Hepatocyte (in vitro differentiated cells): ENCODE measurements at places on chromosomes 7 and 10.
A peak's percentile ranks its signal among the peaks of the same experiment; 100 is the strongest.

DNA sequence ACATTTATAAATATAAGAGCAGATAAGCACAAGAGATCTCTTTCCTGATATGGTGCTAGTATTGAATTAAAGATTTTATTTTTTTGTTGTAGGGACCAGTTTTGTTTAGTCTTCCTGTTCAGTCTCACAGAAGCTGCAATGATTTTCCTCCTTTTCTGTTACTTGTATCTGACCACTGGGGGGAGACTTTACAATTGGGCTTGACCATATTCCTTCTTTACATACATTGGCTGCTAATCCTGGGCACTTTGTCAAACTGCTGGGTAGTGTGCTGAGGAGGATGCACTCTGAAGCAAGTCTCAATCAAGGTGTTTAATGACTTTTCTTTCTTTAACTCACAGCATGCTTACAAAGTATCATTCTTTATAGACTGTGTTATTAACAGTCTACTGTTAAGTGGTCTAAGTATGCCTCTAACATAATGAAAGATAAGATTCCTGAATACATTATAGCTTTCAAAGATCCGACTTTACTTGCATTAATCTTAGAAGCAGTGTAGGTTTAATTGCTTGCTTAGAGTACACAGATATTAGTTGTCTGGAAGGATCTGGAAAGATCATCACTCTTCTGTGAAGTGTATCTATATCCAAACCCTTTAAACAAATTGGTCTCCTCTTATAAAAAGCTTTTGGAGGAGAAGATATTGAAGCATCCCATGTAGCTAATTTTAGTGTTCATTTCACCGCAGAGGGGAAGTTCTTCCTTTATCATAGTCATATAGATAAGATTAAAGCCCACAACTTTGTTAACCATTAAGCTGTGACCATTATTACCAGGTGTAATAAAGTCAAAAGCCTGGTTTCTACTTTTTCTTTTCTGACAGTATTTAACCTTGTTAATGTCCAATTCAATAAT lies 3.1 kb downstream of the PALS2 start:
- DNase-seq: peak; percentile 84

DNA sequence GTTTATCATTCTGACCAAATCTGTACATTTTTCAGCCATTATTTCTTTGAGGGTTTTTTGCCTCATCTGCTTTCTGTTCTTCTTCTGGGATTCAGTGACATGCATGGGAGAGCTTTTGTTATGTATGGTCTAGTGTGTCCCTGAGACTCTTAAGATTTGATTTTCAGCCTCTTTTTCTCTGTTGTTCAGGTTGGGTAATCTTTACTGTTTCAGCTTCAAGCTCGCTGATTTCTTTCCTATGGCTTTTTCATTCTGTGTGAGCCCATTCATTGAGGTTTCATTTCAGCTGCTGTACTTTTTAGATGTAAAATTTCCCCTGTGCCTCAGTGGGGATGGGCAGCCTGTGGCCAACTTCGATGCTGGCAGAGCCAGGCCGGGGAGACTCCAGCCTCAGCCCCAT lies 38.1 kb downstream of the FOXK1 start:
- DNase-seq: no peak

DNA sequence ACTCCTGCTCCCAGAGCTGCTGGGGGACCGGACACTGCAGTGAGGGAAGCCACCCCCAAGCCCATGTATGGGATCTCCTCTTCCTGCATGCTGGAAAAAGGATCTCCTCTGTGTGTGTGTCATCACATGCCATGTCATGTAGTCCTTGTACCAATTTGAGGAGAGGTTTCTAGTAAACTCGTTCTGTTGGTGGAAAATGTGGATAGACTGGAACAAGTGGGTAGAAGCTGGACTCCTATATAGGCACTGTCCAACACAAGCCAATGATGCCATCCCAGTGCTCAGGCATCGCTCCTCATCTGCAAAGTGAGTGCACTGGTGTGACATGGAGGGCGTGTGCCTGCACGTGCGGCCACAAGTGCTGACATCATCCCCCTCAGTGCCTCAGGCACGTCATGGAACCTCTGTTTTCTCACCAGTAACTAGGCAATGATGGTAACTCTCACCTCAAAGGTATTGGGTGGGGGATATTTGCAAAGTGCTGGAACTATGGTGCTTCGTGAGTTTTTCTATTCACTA lies 19.3 kb downstream of the MYO1G start:
- DNase-seq: no peak

GRCh38 chr10:4656576-4657194 lies 169.3 kb upstream of the AKR1E2 start:
- peak; percentile 83 for DNase-seq

DNA sequence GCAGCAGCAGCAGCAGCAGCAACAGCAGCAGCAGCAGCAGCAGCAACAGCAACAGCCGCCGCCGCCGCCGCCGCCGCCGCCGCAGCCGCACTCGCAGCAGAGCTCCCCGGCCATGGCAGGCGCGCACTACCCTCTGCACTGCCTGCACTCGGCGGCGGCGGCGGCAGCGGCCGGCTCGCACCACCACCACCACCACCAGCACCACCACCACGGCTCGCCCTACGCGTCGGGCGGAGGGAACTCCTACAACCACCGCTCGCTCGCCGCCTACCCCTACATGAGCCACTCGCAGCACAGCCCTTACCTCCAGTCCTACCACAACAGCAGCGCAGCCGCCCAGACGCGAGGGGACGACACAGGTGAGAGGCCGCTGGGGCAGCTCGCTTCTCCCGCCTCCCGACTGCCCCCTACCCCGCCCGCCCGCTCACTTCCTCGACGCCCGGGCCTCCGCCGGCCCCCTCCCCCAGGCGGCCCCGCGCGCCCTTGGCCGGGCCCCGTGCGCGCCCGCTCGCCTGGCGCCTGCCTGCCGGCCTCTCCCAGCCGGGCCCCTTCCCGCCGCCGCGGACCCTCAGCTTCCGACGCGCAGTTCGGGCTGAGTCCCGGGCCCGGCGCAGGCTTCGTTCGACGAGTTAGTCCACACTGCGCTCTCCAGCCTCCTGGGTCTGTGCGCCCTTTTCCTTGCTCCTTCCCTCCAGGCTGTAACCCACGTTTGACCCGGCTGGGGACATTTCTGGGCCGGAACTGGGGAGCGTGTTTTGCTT lies 882 bp downstream of the DLX6 start:
- DNase-seq: peak; percentile 59
